ENCODE measurements at places on chromosomes 6 and 20.

GRCh38 chr20:50415021-50415515, 95.1 kb upstream of the PTPN1 start:
- peak; percentile 30 for DNase-seq

- DNase-seq: peak; percentile 19
These were observed 249.8 kb downstream of the GMDS start for GRCh38 chr6:1995636-1996035.

DNA sequence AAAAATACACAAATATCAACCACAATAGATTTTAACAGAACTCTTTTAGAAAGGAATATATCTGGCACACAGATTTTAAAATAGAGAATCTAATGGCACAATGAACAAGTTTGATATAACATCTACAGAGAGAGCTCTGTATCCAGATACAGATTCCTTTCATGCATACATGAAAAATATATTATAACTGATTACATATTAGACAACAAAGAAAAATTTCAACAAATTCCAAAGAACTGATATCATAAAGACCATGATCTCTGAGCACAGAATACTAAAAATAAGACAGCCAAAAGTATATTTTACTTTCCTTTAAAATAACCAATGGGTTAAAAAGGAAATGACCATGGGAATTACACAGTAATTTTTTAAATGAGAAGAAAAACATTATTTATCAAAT, 74.1 kb upstream of the MAP7 start:
- no peak for DNase-seq

DNA sequence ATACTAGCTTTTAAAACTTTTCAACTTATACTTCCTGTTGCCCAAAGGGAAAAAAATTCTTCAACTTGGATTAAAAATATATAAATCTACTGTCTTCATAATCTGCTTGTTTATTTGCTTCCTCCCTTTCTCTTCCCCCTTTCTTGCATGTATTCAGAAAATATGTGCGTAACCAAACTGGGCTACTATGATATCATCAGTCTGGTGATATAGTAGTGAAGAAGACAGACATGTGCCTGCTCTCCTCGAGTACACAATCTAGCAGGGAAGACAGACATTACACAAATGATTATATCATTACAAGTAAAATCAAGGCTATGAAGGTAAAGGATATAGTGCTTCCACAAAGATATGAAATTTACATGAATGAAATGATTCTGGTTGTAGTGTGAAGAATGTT, 31.0 kb downstream of the IBTK start:
- no peak for DNase-seq

- no peak for DNase-seq
These were observed 111.1 kb upstream of the MCHR2 start for GRCh38 chr6:100105138-100105537.

DNA sequence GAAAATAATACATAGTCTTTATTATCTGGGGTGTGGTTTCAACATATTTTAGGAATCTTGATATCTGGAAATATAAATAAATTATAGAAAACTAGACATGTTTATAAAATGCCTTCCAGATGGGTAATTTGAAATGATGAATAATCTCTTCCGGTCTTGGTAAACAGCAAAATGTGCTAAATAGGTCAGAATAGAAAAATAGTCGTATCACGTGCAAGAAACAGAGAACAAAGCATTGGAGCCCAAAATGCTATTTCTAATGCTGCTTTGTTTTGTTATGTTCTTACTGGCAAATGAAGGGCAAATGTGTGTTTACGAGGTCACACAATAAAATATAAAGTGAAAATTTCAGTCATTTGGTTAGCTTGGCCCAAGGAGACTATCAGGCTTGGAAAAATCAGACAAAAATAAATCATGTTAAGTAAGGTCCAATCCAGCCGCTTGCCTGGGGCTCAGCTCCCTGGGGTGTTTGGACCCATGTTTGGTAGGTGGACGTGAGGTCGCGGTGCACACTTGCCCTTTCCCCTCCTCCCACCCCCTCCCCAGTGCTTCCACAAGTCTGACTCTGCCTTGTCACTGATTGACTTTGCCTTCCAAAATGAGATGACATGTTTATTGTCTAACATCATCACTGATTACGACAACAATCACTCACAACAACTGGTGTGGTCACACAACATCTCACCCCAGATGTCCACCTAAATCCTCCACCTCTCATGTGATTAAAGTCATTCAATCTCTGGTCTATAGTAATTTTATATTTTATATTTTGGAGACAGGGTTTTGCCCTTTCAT, 56.0 kb downstream of the RIN2 start:
- no peak for DNase-seq

DNA sequence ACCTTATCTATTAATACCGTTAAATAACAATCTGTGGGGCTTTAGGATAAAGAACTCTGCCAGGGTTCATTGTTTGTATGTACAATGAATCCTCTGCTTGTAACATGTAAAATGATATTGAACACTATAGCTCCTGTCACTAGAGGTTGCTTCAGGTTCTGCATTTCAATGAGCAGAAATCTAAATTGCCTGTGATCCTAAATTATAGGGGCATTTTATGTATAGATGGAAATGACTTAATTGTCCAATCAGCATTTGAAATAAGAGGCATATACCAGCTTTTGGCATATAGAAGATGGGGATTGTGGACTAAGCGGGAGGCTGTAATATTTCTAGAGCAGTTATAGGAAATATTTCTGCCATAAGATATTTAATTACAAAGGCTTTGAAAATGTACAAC, 2.0 kb downstream of the NCOA3 start:
- DNase-seq: no peak

GRCh38 chr6:130229645-130230044, 6.9 kb upstream of the SAMD3 start:
- DNase-seq: no peak

DNA sequence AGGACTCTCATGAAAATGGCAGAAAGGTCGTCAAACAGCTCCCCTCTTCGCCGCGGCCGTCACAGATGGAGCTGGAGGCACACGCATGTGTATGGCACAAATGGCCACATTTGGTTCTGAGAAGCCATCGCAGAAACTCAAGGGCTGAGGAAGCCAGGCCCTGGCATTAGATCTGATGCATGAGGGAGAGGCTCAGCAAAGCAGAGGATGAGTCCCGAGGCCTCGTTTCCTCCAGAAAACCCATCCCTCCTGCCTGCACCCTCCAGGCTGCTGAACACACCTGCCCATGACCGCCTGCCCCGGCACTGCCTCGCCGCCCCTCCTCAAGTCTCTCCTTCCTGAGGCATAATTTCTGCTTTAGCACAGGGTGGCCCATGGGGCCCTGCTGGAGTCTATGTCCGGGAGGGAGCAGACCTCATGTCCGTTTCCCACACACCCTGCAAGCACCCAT, 240.3 kb downstream of the DLL1 start:
- no peak for DNase-seq

DNA sequence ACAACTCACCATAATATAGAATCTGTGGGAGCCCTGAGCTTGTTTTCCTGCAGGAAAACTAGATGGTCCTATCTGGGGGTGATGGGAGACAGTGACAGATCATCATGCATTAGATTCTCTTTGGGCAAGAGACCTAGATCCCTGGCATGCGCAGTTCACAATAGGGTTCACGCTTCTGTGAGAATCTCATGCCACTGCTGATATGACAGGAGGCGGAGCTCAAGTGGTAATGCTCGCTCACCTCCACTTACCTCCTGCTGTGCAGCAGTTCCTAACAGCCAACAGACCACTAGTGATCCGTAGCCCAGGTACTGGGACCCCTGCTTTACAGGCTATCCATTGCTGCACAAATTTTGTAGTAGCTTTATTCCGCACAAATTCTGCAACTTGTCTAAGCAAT, 84.5 kb downstream of the HIVEP2 start:
- DNase-seq: no peak

- peak; percentile 59 for DNase-seq
These were observed 608.4 kb downstream of the EPHA7 start for GRCh38 chr6:92810913-92811312.

GRCh38 chr20:16580147-16580546, 6.9 kb upstream of the KIF16B start:
- peak; percentile 84 for DNase-seq

- no peak for DNase-seq
These were observed 113.9 kb downstream of the EDN1 start for GRCh38 chr6:12403947-12404647.

DNA sequence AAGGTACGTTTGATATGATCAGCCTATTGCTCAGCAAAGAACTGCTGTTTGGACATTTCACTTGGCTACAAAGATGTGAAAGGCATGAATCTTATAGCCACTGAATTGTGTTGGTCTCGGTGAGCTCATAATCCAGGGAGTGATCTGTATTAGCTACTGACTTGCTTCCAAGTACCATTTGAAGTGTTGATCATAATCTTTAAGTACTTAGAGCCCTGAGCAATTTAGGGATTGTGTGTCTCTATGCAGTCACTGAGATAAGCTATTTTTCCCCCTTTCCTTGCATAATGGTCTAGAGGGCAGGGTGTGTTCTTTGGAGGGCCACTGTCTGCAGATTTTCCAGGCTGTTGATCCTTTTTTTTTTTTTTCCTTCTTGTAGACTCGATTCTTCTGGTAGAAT, 393.6 kb downstream of the ESR1 start:
- DNase-seq: no peak

GRCh38 chr20:59004763-59005522, 2.1 kb downstream of the CTSZ start:
- DNase-seq: peak; percentile 47

DNA sequence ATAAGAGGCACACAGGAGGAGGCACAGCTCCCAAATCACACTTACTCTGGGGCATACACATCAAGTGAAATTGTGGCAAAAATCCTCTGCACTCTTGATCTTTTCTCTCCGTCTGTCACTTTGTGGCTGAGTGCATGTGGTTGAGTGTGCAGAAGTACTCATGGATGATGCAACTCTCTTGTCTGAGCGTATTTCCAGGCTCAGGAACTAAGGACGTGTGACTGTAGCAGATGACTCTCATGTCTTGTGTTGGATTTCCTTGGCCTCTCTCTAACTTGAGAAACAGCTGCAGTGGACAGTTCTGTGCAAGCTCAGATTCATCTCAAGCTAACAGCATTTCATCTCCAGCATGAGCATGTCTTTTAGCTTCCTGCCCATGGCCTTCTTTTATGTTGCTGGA, 245.4 kb upstream of the FLRT3 start:
- DNase-seq: peak; percentile 47

DNA sequence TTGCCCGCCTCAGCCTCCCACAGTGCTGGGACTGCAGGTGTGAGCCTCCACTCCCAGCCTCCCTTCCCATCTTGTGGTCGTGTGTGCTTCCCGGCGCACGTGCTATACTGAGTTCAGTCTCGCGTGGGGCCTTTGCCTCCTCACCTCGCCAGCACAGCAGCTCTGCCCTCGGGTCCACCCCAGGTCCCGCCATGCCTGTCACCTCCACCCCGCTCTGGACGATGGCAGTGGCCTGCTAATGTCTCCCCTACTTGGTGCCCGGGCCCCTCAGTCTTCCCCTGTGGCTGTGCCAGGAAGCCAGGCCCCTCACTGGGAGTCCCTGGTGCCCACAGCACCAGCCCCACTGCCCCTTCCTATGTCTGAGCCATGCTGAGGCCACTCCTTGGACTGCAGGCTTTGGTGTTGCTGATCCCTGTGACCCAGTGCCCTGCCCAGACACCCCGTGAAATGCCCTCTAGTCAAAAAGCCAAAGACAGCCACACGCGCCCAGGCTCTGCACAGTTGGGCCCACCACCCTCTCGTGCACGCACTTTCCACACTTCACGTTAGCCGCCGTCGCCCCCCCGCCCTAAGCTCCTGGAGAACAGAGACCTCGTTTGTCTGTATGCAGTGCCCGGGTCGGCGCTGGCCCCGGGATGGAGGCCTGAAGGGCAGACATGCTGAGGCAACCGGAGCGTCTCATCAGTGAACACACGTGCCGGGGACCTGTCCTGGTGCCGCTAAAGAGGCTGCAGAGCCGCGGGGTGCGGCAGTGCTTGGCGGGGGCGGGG, 14.3 kb downstream of the HRH3 start:
- DNase-seq: no peak

- no peak for DNase-seq
These were observed 59.0 kb downstream of the NOL4L start for GRCh38 chr20:32526125-32526524.

- peak; percentile 94 for DNase-seq
These were observed 58.5 kb upstream of the CEP85L start for GRCh38 chr6:118709859-118710350.

DNA sequence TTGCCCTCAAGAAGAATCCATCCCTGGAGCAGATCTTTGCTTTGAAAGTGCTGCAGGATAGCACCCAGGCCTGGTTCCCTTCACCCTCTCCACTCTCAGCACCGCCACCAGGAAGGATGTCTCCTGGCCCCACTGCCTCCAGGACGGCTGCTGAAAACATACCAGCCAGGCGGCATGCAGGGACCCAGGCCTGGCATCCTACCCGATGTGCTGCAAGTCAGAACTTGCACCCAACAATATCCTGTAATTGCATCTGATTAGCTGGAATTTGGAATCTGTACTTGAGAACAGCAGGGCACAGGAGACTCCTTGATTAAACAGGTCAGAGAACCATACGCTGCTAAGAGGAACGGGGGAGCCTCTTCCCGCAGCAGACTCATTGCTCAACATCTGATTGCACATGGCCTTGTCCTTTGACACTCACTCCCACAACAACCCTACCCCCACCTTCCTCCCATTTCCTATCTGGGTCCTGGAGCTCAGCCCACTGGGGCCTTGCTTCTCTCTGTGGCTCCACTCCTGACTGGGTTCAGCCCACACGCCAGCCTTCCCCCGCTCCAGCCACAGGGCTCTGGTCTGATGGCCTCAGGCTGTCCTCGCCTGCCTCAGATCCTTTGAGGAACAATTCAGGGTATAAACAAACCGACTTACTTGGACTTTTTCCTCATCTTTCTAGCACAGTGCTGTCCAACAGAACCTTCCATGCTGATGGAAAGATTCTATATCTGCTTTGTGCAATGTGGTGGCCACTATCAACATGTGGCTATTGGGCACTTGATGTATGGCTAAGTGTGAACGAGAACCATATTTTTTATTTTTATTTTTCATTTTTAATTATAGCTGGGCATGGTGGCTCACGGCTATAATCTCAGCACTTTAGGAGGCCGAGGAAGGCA, 78.0 kb downstream of the FGD2 start:
- no peak for DNase-seq

GRCh38 chr6:163748036-163748435, 333.5 kb downstream of the QKI start:
- no peak for DNase-seq

DNA sequence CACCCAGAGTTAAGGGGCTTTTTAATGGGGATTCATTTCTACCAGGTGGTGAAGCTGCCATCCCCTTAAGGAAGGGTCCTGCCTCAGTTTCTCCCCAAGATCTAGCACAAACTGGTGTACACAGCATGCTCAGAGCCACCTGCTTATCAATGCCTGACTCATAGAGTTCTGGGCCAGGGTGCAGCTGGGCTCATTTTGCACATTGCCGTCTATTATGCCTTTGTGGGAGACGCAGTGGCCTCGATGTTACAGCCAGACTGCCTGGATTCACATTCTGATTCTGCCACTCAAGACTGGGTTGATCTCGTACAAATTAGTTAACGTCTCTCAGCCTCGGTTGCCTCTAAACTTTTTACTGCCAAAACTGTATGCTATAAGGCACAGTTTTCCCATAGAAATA, 365.7 kb downstream of the ZFAND3 start:
- no peak for DNase-seq

DNA sequence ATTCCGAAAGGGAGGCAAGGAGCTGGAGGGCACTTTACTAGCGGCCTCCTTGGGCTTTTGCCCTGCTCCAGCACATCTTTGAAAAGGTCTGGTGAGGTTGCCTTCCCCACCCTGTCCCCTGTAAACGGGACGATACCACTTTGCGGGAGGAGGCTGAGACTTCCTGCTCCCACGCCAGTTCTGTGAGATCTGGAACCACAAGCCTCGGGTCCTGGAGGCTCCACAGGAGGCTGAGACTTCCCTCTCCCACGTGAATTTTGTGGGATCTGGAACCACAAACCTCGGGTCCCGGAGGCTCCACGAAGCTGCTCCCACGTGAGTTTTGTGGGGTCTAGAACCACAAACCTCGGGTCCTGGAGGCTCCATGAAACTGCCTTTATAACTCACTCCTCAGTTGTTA, 209.3 kb downstream of the DLL1 start:
- no peak for DNase-seq
